Prostate gland (tissue), 2 donors: ENCODE measurements at places on chromosomes 3 and 15. TPM values are rescaled to one million over a fixed set of nuclear protein-coding genes. Genes with fewer than 3 reads are reported as not detected.

The RUBCN gene
- total RNA-seq, result 32.2 TPM

GRCh38 chr3:148100476-148100875 is 597.2 kb upstream of the AGTR1 start:
- DNase-seq, result no peak

GRCh38 chr15:39455471-39455991 is 125.3 kb upstream of the THBS1 start:
- DNase-seq, result no peak

DNA sequence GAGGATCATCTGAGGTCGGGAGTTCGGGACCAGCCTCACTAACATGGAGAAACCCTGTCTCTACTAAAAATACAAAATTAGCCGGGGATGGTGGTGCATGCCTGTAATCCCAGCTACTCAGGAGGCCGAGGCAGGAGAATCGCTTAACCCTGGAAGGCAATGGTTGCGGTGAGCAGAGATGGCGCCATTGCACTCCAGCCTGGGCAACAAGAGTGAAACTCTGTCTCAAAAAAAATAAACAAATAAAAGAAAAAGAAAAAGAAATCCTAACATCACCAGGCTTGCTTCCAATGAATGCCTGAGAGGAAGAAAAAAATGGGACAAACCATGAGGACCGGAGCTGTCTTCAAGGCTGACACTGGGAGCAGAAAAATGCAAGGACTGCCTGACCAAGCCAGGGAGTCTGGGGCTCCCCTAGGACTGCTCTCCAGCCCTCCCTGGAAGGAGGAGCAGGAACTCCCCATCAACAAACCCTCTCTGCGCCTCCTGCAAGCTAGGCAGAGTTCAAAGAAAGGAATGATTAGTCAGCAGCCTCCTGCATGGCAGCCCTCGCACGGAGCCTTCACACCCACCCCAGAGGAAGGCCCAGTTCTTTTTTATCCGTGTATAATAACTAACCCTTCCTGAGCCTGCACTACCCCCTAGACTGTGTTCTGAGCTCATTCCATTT is 55.4 kb downstream of the NUP210 start:
- DNase-seq, result no peak

The PAQR9 gene
- total RNA-seq, result 6.2 TPM

The ZKSCAN7 gene
- total RNA-seq, result 5.6 TPM

The NIT2 gene
- total RNA-seq, result 32.4 TPM

GRCh38 chr3:14548321-14548729 is 8.2 kb upstream of the GRIP2 start:
- DNase-seq, result peak; percentile 56

- DNase-seq, result no peak
These were observed 10.4 kb downstream of the KY start for GRCh38 chr3:134640378-134640777.

- no peak for DNase-seq
These were observed 264.1 kb upstream of the SLCO3A1 start for GRCh38 chr15:91589360-91589759.

The AVEN gene
- 11.9 TPM for total RNA-seq

DNA sequence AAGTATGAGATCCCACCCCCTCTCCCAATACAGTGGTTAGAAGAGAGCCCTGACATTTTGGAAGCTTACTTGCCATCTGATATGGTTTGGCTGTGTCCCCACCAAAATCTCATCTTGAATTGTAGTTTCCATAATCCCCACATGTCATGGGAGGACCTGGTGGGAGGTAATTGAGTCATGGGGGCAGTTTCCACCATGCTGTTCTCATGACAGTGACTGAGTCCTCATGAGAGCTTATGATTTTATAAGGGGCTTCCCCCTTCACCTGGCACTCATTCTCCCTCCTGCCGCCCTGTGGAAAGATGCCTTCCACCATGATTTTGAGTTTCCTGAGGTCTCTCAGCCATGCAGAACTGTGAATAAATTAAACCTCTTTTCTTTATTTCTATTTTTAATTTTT is 28.8 kb upstream of the HES1 start:
- DNase-seq, result no peak

GRCh38 chr3:52253314-52254304 is 8.1 kb downstream of the PPM1M start:
- DNase-seq, result no peak

The GOLGA8T gene
- not detected for total RNA-seq

GRCh38 chr15:65286069-65286703 is 497 bp downstream of the PARP16 start:
- peak; percentile 24 for DNase-seq

GRCh38 chr3:128009952-128010846 is 42.0 kb upstream of the SEC61A1 start:
- DNase-seq, result no peak

DNA sequence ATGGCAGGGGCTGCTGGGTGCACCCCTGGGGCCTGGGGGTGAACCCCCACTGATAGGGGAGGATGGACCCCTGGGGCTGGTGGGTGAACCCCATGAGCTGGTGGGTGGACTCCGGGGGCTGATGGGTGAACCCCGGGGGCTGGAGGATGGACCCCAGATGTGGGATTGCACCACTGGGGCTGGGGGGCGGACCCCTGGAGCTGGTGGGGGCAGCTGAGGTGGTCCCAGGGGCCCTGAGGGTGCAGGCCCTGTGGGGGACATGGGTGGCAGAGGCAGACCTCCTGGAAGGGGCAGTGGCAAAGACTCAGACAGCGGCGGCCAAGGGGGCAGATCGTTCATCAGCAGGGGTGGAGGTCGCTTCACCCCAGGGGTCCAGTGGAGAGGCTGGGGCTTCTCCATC is 17.4 kb upstream of the TXNRD3 start:
- no peak for DNase-seq
